Activated CD4-positive, CD25-positive, alpha-beta regulatory T cell (primary cell): ENCODE measurements at places on chromosomes 6 and 20.

DNA sequence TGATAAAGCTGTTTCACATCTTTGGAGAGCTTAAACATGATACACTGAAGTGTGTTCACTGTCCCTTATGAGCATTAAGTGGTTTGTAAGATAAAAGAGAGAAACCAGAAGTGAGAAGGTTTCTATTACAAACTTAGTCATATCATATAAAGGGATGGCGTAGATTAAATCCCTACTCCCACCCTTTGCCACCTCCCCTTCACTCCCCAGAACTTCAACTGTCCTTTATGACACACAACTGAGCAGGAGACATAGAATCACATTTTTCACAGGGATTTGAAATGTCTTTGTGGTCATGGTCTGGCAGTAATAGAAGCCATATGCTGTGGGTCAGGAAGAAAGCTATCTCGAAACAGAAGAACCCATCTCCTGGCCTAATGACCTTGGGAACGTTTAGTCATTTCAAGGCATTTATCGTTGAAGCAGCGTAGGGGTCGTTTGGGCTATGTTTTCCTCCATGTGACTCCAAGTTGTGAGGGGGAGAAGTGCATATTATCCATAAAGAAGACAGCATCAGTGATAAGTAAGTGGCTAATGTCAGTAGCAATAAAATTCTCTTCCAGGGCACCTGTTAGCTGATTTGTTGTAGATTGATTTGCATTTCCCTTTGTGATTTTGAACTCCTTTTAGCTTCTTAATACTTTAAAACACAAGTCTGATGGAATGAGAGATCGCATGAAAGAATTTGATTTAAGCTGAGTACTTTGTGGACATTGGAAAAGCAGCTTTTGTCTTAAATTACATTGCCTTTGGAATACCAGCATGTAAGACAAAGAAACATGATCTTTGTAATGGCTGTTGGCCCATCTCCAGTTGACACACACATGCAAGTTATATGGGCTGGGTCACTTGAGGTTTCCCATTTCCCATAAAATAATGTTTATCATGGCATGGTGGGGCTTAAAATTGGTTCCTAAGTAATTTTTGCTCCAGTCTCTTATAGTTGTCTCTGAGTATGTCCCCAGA lies 501.5 kb upstream of the FLRT3 start:
- no peak for DNase-seq

DNA sequence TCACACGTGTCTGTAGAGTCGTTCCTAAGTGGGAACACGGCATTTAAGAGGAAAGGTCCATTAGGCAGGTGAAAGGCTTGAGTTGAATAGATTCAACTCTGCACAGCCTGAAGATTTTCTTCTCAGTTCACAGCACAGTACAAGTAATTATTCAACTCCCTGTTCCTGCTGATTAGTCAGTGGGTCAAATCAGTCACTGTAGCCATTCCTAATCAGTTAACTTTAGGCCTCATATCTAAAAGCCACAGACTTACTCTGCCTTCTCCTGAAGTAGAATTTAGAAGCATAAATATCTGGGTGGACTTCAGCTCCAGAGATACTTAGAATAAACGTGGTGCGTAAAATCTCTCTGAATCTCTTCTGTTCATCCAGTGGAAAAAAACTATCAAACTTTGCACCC lies 872.4 kb downstream of the C6orf118 start:
- no peak for DNase-seq

DNA sequence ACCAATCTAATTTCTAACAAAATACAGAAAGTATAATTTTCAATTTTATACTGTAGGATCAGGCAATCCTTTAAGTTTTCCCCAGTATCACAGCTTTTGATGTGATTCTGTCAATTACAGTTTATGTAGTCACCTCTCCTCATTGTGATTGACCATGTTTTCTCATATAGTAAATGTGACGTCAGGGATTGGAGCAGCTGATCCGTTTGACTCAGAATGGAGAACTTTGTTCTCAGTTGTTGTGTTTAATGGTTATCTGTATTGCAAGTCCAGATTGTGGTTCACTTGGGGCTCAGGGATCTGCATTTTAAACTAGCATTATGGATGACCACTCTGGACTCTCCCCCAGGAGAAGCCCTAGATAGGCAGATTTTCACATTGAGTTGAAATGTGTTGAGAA lies 90.6 kb downstream of the DNAH8 start:
- DNase-seq, result no peak

DNA sequence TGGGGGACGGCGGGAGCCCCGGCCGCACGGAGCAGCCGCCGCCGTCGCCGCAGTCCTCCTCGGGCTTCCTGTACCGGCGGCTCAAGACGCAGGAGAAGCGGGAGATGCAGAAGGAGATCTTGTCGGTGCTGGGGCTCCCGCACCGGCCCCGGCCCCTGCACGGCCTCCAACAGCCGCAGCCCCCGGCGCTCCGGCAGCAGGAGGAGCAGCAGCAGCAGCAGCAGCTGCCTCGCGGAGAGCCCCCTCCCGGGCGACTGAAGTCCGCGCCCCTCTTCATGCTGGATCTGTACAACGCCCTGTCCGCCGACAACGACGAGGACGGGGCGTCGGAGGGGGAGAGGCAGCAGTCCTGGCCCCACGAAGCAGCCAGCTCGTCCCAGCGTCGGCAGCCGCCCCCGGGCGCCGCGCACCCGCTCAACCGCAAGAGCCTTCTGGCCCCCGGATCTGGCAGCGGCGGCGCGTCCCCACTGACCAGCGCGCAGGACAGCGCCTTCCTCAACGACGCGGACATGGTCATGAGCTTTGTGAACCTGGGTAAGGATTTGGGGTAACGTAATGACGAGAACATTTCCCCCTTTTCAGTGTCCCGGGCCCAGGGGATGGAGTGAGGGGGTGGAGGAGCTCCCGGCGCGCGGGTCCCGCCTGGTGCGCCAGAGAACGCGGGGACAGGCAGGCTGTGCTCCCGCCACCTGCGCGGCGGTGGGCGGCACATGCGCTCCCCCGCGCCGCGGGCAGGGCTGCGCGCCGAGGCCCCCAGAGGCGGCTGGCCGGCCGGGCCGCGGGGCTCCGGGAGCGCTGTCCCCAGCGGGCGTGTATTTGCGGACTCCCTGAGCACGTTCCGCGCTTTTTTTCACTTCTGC lies 1.4 kb downstream of the BMP6 start:
- DNase-seq, result no peak

DNA sequence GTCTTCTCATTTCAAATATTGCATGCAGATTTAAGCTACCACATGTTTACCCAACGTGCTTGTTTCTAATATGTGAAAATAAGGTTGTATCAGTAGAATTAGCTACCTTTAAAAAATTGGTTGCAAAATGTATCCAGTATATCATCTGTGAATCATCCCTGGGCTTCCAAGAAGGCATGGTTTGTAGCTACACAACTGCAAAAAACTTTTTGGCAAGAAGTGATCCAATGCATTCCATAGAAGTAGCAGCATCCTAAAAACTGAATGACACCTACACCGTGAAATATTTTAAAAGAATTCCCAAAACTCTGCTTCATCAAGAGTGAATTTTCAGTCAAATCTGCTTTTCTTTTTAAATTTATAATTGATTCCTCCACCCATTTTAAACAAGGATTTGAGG lies 89.1 kb downstream of the AIG1 start:
- no peak for DNase-seq
